Activated CD4-positive, alpha-beta T cell treated with anti-CD3 and anti-CD28 coated beads for 36 hours (primary cell): ENCODE measurements at places on chromosomes 12 and 14.

DNA sequence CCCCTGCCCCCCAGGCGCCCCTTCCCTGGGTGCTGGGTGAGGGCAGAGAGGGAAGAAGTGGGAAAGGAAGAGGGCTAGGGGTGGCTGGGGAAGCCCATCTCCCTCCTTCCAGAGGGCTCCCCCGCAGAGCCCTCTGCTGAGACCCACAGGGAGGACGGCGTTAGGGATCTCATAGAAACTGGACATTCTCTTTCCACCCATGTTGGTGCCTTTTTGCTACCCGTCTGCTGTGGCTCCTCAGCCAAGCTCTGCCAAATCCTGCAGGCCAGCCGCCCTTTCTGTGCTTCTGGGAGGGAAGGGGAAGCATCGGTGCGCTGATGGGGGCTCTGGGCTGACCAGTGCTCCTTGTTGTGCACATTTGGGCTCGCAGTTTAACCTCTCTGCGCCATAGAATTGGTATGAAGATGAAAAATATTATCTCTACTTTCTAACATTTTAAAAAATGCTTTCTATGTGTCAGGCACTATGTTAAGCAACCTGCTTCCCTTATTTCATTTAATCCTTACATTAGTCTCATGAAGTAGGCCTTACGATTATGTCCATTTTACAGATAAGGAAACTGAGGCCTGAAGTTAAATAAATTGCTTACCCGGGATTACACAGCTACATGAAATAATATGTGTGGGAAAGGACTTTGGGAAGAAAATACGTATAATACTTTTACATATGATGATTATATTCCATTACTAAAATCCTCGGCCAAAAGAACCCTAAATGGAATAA lies 981 bp downstream of the SLC48A1 start:
- H3K27ac ChIP-seq = peak overlapping the region; percentile 71
- DNase-seq = no peak
- peak overlapping the region; percentile 82 for H3K4me3 ChIP-seq
- H3K4me1 ChIP-seq = peaks cover 33% of the 10 kb centered on the region
- no peaks in the 10 kb centered on the region for H3K36me3 ChIP-seq

GRCh38 chr14:28758885-28759652 lies 7.5 kb upstream of the FOXG1 start:
- H3K36me3 ChIP-seq = peaks cover 2% of the 10 kb centered on the region
- peaks cover 79% of the 10 kb centered on the region for H3K27me3 ChIP-seq
- no peak for DNase-seq
- H3K27ac ChIP-seq = no peak overlapping the region
- H3K4me3 ChIP-seq = no peak overlapping the region

- no peaks in the 10 kb centered on the region for H3K36me3 ChIP-seq
- no peaks in the 10 kb centered on the region for H3K27me3 ChIP-seq
- no peaks in the 10 kb centered on the region for H3K4me1 ChIP-seq
- H3K27ac ChIP-seq = no peak overlapping the region
- H3K4me3 ChIP-seq = no peak overlapping the region
- DNase-seq = no peak
Measured at GRCh38 chr14:30020271-30020670, 92.6 kb upstream of the PRKD1 start.

GRCh38 chr14:103624860-103625259 lies 4.2 kb upstream of the KLC1 start:
- peak; percentile 54 for DNase-seq
- peak overlapping the region; percentile 72 for H3K27ac ChIP-seq
- H3K4me1 ChIP-seq = peaks cover 16% of the 10 kb centered on the region

DNA sequence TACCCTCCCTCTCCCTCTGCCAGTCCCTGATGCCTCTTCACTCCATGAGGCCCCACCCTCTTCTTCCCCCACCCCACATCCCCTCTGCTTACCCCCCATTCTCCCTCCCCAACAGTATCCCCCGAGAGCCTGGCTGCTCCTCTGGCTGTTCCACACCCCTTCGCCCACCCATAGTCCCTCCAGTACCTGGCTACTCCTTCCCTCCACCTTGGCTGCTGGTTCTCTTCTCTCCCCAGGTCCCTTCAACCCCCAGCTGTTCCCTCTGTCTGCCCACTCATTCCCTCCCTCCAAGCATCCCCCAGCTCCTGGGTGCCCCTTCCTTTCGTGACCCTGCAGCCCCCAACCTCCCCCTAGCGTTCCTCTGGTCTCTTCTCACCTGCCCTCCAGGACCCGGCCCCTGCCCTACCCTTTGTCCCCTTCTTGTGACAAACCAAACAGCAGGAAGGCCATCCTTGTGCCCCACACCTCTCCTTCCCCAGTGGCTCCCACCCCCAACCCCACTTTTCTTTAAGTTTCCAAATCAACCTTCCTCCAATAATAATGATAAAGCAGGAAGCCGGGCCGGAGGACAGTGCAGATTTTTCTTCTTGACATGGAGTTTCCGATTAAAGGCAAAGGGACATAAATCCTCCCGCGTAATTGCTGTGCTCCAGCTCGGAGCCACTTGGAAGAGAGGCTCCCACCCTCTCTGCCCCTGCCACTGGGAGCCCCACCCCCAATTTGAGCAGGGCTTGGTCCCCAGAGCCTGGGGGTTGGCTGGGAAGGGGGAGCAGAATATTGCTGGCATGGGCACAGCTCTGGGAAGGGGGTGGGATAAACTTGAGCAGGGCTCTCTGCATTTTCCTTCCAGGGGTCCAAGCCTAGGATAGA lies 40.0 kb downstream of the SMUG1 start:
- no peaks in the 10 kb centered on the region for H3K4me1 ChIP-seq
- DNase-seq = no peak
- no peak overlapping the region for H3K27ac ChIP-seq
- H3K4me3 ChIP-seq = no peak overlapping the region

GRCh38 chr14:90276646-90277367 lies 20.5 kb downstream of the PSMC1 start:
- H3K4me1 ChIP-seq = peaks cover 25% of the 10 kb centered on the region
- H3K36me3 ChIP-seq = peaks cover 22% of the 10 kb centered on the region
- H3K27ac ChIP-seq = peak overlapping the region; percentile 77
- peak; percentile 50 for DNase-seq

DNA sequence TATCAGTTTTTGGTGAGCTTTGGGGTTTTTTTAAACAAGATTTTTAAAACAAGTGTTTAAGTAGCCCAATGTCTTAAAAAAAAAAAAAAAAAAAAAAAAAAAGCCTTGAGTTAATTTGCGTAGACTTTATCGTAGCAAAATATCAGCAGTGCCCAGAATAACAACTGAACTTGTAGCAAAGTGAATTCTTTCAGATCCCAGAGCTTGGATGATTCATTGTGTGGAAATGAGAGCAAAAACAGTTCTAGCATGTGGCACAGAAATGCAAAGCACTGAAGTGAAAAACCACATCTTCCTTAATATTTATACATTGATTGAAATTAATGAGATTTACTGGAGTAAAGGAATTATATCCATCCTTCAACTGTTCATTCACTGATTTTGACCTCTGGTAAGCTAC lies 258.1 kb downstream of the EGLN3 start:
- no peak overlapping the region for H3K4me3 ChIP-seq
- no peaks in the 10 kb centered on the region for H3K4me1 ChIP-seq
- H3K27ac ChIP-seq = no peak overlapping the region
- H3K36me3 ChIP-seq = no peaks in the 10 kb centered on the region
- no peak for DNase-seq

GRCh38 chr14:102911991-102912761 lies 10.3 kb upstream of the AMN start:
- no peak for DNase-seq
- H3K4me1 ChIP-seq = no peaks in the 10 kb centered on the region
- no peaks in the 10 kb centered on the region for H3K27me3 ChIP-seq
- H3K27ac ChIP-seq = no peak overlapping the region
- H3K36me3 ChIP-seq = peaks cover 8% of the 10 kb centered on the region
- H3K4me3 ChIP-seq = no peak overlapping the region

- H3K4me1 ChIP-seq = peaks cover 7% of the 10 kb centered on the region
- DNase-seq = no peak
- H3K27me3 ChIP-seq = no peaks in the 10 kb centered on the region
- H3K27ac ChIP-seq = no peak overlapping the region
Measured at GRCh38 chr12:19614601-19615383, 175.5 kb downstream of the AEBP2 start.

DNA sequence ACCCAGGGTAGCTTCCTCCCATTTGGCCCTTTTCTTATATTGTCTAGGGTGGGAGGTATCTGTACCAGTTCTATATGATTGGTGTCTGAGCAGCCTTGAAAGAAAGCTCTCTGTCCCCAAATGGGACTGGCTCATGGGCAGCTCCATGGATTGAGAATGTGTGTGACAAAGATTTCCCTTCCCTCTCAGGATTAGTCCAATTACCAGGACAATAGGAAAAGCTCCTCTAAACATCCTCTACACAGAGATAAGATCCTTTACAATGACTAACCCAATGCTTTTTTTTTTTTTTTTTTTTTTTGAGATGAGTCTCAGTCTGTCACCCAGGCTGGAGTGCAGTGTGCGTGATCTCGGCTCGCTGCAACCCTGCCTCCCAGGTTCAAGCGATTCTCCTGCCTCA lies 112.1 kb downstream of the SLC35F4 start:
- H3K4me3 ChIP-seq = no peak overlapping the region
- DNase-seq = no peak
- no peaks in the 10 kb centered on the region for H3K36me3 ChIP-seq
- H3K27me3 ChIP-seq = no peaks in the 10 kb centered on the region
- H3K4me1 ChIP-seq = no peaks in the 10 kb centered on the region

GRCh38 chr12:82793751-82794281 lies 107.1 kb downstream of the TMTC2 start:
- H3K27ac ChIP-seq = no peak overlapping the region
- no peak for DNase-seq
- no peaks in the 10 kb centered on the region for H3K4me1 ChIP-seq
- H3K27me3 ChIP-seq = no peaks in the 10 kb centered on the region

- DNase-seq = no peak
- H3K27ac ChIP-seq = no peak overlapping the region
Measured at GRCh38 chr12:42741771-42742510, 152.4 kb upstream of the PRICKLE1 start.

- H3K4me3 ChIP-seq = no peak overlapping the region
- DNase-seq = no peak
- H3K27me3 ChIP-seq = peaks cover 2% of the 10 kb centered on the region
- H3K36me3 ChIP-seq = no peaks in the 10 kb centered on the region
Measured at GRCh38 chr12:59365133-59365532, 230.7 kb upstream of the SLC16A7 start.

- peaks cover 25% of the 10 kb centered on the region for H3K27me3 ChIP-seq
- no peaks in the 10 kb centered on the region for H3K36me3 ChIP-seq
- no peak overlapping the region for H3K4me3 ChIP-seq
- DNase-seq = no peak
Measured at GRCh38 chr14:94823556-94824341, 53.8 kb upstream of the GSC start.

- no peak for DNase-seq
- peaks cover 8% of the 10 kb centered on the region for H3K27me3 ChIP-seq
- no peak overlapping the region for H3K4me3 ChIP-seq
- no peaks in the 10 kb centered on the region for H3K4me1 ChIP-seq
- H3K27ac ChIP-seq = no peak overlapping the region
Measured at GRCh38 chr14:56918849-56919574, 108.7 kb upstream of the OTX2 start.

DNA sequence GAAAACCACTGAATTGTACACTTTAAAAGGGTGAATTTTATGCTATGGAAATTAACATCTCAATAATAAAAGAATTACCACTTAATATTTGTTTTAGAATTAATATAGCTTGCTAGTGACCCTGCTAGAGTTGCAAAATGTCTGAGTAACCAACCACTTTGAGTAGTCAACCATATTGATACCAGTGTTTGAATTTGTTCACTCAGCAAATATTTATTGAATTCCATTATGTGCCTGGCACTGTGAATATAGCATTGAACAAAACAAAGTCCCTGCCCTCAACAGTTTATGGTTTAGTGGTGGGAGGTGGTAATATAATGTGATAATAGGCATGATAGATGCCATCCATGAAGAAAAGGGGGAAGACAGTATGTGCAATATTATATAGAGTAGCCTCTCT lies 4.6 kb downstream of the SNRPF start:
- no peak overlapping the region for H3K27ac ChIP-seq
- DNase-seq = no peak
- H3K27me3 ChIP-seq = no peaks in the 10 kb centered on the region
- H3K4me3 ChIP-seq = no peak overlapping the region
- H3K4me1 ChIP-seq = peaks cover 25% of the 10 kb centered on the region

DNA sequence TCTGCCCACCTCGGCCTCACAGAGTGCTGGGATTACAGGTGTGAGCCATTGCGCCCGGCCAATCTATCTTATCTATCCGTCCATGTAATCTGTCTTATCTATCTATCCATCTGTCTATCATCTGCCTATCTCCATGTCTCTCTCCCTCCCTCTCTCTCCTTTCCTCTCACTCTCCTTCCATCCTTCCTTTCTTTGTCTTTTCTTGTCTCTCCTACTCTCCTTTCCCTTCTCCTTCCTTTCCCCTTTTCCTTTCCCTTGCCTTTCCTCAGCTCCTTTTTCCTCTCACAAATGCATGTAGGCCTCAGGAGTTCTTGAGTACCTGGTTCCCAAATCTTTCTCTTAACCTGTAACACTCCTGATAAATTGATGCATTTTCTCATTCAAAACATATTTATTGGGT lies 89.3 kb upstream of the WSCD2 start:
- no peak for DNase-seq
- no peak overlapping the region for H3K27ac ChIP-seq
- no peak overlapping the region for H3K4me3 ChIP-seq
- H3K36me3 ChIP-seq = no peaks in the 10 kb centered on the region
- H3K27me3 ChIP-seq = peaks cover 7% of the 10 kb centered on the region
- no peaks in the 10 kb centered on the region for H3K4me1 ChIP-seq

DNA sequence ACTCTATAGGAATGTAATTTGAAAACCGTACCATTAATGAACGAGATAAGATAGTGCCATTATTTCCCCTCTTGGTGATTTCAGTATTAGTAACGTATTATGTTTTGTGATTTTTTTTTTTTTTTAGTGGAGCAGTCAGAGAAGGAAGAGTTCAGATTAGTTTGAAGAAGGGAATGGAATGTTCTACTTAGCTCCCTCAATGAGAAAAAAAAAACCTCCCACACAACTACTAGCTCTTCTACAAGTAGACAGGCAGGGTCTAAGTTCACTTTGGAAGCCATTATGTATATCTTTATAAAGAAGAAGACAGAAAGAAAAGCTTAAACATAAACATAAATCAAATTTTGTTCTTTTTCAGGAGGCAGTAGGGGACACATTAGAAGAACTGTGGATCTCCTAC lies 27.3 kb downstream of the PNMA1 start:
- no peaks in the 10 kb centered on the region for H3K4me1 ChIP-seq
- no peak overlapping the region for H3K27ac ChIP-seq
- H3K4me3 ChIP-seq = no peak overlapping the region
- H3K27me3 ChIP-seq = no peaks in the 10 kb centered on the region
- no peak for DNase-seq
- H3K36me3 ChIP-seq = no peaks in the 10 kb centered on the region

DNA sequence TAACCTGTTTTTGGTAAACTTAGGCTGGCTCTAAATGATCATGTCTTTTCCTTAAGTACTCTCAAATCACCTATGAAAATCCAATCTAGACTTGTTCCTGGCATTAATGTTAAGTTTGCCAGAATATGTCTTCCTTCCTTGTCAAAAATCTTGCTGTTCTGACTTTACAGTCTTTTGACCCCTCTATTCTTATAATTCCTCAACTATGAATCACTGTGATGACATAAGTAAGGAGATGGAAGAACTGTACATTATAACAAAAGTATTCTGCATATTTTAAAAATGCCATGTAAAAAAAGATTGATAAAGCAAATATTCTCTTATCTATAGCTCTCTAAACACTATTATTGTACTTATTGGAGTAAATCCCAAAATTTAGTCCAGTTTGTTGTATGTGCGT lies 51.4 kb upstream of the BAZ1A start:
- peaks cover 27% of the 10 kb centered on the region for H3K4me1 ChIP-seq
- H3K4me3 ChIP-seq = no peak overlapping the region
- peak overlapping the region; percentile 27 for H3K27ac ChIP-seq
- no peaks in the 10 kb centered on the region for H3K36me3 ChIP-seq
